ENCODE measurements at places on chromosomes 4 and X.

- DNase-seq = no peak
Observed at GRCh38 chr4:55445921-55446577, 50.3 kb downstream of the TMEM165 start.

DNA sequence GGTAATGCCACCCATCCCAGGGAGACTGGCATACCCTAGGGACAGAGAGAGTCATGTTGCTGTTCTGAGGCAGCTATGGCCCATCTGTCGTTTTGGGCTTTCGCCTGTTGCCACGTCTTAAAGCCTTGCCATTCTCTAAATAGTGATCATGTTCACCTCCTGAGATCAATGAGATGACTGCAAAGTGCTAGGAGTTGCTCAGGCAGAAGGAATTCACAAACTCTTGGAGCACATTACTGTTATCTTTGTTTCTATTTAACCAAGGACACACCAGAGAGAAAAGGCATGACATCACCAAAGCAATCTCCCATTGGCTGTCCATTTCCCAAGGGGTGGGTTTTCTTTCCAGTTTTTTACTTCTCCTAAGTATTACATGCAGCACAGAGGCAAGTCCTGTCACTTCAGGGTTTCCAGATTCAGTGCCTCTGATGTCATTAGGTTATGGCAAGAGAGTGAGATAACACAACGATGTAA lies 37.1 kb upstream of the SETD7 start:
- no peak for DNase-seq

GRCh38 chr4:105273230-105273629 lies 126.6 kb downstream of the TET2 start:
- no peak for DNase-seq

DNA sequence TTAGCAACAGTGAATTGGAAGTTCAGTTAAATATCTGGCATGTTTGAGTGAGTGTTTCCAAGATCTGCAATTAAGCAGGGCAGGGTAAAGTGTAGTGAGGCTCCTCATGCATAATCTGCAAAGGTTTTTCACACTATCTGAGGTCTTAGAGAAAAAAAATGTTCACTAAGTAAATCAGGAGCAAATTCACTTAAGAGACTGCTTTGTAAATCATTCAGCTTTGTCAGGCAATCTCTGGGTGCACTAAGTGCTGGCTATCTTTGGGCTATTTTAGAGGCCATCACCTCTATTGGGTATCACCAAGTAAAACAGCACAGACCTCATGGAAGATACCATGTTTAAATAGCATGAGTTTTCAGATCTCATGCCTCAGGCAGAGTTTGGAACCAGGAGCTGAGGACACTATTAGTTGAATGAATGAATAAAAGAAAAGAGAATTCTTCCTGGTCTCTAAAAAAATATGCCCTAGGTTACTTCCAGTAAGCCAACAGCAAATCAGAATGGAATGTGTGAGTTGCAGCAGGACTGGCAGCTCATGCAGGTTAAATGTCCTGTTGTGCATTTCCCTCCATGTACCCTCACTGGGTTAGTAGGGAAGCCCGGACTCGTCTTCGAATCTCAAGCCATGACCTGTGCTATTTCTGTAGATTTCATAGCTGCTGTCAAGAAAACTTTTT lies 195.3 kb downstream of the KCNIP4 start:
- no peak for DNase-seq

DNA sequence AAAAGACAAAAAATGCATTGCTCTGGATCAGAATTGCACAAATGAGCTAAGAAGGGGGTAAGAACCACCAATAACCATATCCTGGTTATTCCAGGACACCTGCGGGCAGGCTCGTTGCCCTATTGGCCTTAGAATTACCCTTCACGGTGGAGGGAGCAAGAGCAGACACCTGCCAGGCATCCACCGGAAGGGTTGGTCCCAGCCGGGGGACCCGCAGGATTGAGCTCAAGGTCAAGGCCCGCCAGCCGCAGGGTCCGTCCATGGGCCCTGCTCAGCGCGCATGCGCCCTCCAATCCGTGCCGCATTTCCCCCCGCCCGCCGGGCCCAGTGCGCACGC lies 575 bp downstream of the SLC25A6 start:
- no peak for DNase-seq

DNA sequence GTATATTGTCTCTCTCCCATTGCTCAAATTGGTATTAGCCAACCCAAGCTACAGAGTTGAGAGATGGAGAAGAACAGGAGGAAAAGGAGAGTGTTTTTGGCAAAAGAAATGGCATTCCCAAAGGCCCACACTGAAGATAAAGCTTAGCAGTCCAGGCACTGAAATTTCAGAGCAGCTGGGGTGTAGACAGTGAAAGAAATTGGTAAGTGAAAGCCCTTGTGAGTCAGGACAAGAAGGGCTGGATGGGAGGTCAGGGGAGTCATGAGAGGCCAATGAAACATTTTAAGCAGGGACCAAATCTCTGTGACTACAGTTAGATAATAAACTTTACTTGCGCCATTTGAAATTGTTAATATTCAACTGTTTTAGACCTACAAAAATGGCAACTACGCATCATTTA lies 177.7 kb downstream of the ADAMTS3 start:
- DNase-seq = no peak

- no peak for DNase-seq
Observed at GRCh38 chrX:1385253-1386223, 6.4 kb downstream of the SLC25A6 start.

- no peak for DNase-seq
Observed at GRCh38 chr4:2305766-2306501, 44.0 kb upstream of the MXD4 start.

GRCh38 chrX:101160001-101160400 lies 59.6 kb upstream of the DRP2 start:
- DNase-seq = no peak

DNA sequence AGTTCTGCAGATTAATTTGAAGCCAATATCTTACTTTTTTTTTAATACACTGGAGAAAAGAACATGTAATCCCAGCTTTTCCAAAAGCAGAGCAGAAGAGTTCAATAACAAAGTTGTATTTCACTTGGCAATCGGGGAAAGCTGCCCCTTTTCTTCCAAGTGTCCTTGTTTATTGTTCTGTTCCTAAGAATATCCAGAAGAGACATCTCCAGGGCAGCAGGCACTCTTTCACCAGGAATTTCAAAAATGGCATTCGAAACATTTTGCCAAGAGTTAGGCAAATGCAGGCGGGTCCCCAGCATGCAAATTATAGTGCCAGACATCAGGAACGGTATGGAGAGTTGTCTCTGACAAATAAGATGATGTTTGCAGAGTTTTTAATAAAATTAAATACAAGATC lies 494.5 kb downstream of the BCOR start:
- no peak for DNase-seq

DNA sequence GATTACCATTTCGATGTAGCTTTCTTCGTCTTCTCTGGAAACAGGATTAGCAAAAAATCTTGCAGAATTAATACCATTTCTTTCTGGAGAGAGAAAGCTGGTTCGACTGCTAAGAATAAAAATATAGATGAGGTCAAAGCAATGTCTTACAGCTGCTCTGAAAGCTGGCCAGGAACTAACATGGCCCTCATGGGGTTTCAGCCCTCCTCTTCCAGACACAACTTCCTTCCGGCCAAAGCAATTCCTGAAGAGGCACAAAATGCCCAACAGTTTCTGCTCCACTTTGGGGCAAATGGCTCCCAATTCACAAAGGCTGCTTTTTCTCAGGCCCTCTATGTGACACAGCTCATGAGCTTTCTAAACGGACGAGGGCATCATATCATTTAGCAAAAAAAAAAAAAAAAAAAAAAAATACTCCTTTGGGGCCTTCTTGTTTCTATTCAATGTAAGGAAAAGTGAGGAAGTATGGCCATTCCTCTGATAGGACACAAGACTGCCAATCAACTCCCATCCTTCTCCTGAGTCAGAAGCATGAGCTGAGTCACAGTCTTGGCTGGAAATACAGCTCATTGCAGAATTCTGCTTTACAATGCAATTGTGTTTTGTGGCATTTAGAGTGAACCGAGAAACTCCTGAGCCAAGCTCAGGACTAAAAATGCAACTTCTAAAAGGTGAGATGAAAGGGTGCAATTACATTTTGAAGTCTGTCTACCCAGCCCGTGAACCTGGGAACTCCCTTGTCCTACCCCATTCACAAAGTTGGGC lies 42.7 kb upstream of the CTAG2 start:
- no peak for DNase-seq

DNA sequence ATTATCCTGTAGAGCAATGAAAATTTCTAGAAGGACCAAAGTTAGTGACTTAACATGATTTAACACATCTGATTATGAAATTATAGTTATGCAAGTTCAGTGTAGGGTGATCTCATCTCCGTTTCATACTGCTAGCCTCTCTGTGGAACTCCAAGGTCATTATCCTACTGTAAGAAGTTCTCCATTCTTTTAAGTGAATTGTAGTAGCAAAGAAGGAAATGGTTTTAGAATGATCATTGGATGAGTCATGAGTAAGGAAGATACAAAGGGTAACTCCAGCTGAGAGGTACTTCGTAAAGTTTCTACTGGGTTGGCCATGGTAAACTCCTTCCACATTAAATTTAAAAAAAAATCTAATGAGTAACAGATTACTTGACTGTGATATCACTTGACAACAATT lies 215.0 kb upstream of the GIMD1 start:
- no peak for DNase-seq

DNA sequence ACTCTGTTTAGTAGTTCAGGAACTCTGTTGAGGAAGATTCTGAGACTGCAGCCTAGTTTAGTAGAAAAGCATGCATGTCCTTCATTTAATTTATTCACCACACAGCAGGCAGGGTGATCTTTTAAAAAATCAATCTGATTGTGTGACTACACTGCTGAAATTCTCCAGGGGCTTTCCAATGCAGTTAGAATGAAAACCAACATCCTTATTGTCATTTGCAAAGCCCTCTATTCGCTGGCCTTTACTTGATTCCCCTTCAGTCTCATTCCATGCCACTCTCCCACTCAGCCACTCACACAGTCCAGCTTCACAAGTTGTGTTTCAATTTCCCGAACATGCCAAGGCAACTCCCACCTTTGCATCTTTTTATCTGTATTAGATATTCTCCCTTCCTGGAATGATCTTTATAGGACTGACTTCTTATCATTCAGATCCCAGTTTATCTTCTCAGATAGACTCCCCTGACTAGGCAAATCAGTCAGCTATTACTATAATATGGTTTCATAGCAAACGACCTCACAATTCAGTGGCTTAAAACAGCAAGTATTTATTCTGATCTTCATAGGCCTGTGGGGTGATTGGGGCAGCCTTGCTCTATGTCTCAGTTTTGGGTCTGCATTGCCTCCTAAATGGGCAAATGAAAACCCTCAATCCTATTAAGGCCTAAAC lies 21.3 kb upstream of the FTHL17 start:
- no peak for DNase-seq

DNA sequence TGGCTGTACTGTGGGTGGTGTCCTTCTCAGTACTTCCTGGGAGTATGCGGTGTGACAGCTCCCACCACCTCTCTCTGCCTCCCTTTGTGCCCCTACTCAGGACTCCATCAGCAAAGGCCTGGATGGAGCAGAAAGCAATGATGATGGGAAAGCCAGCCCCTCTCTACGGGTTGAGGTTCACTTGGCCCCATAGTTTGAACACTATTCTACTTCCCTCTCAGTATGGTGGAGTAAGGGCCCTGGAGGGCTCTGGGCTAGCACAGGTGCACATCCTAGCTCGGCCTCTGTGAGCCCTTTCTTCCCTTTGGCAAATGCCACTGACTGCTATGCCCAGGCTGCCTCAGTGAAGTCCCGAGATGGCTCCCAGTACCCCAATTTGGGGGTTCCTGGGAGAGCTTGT lies 31.0 kb downstream of the PRPS1 start:
- no peak for DNase-seq

DNA sequence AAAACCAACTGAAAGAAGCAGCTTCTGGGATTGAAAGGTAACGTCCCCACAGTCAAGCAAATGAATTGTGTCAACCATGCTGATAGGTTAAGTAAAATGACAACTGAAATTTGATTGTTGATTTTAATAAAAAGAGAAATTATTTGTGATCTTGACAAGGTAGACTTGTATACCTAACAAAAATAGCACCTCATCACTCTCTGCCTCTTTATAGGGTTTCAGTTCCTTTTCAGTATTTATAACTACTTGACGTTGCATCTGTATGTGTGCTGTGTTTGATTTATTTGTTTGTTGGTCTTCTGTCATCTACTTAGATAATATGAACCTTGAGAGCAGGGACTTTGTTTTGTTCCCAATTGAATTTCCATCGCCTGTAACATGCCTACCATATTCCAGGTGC lies 7.9 kb upstream of the PPP3CA start:
- DNase-seq = no peak

- DNase-seq = no peak
Observed at GRCh38 chrX:38484607-38485498, 76.5 kb upstream of the TSPAN7 start.

DNA sequence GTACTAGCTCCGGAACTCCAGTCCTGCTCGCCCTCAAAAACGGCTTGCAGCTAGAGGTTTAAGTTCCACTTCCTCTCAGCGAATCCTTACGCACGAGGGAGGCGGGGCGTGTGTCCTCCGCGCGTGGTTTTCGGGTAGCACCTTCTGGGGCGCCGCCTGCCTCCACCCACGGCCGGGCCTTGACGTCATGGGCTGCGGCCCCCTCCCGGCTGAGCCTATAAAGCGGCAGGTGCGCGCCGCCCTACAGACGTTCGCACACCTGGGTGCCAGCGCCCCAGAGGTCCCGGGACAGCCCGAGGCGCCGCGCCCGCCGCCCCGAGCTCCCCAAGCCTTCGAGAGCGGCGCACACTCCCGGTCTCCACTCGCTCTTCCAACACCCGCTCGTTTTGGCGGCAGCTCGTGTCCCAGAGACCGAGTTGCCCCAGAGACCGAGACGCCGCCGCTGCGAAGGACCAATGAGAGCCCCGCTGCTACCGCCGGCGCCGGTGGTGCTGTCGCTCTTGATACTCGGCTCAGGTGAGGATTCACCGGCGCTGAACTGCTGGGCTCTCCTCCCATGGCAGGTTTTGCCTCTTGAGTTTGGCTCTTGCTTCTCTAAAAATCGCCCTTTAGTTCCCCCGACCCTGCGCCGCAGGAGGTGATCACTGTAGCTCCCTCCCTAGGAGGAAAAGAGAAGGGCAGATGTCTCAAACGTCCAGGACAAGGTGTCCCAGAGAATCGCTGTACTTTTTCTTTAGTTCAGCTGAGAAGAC lies at the start of gene AREG:
AREG (plus strand) TSS at position 246 of the 752 bp plus-strand sequence; CDS start at position 456, 210 bp downstream.
- peak; percentile 77 for DNase-seq

- no peak for DNase-seq
Observed at GRCh38 chr4:41280010-41280409, 23.3 kb downstream of the UCHL1 start.

GRCh38 chrX:16457239-16457638 lies 192.7 kb upstream of the S100G start:
- DNase-seq = no peak

- no peak for DNase-seq
Observed at GRCh38 chrX:2917767-2918166, 11.4 kb downstream of the ARSD start.

- DNase-seq = no peak
Observed at GRCh38 chr4:98891478-98892337, 37.2 kb downstream of the EIF4E start.

All from activated T-helper 1 cell treated with Interleukin-2 at 50 U/mL for 16 hours (primary cell).